ENCODE measurements at places on chromosomes 2 and 18.
A peak's percentile ranks its signal among the peaks of the same experiment; 100 is the strongest.

GRCh38 chr2:197266477-197266876 lies 44.1 kb downstream of the ANKRD44 start:
- DNase-seq: no peak

DNA sequence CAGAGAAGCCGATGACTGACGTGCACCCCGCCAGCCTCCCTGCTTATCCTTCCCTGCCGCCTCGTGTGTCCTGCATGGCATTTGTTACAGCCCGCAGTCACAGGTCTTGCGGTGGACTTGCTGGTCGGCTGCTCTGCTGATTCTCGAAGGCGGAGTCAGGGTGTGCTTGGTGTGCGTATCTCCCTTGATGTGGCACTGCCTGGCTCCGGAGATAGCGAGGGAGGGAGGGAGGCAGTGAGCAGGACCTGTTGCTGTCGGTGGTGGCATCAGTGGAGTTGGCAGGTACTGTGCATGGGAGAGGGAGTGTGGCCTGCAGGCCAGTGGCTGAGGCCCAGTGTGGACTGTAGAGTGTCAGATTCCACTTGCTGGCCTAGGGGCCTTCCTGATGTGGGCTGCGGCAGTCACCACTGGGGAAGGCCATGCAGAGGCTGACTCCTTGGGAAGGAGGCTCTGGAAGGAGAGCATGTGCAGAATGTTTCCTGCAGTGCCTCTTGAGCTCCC lies 198.9 kb downstream of the AGAP1 start:
- DNase-seq: no peak

- no peak for DNase-seq
These were observed 39.1 kb downstream of the RMC1 start for GRCh38 chr18:23542461-23542860.

DNA sequence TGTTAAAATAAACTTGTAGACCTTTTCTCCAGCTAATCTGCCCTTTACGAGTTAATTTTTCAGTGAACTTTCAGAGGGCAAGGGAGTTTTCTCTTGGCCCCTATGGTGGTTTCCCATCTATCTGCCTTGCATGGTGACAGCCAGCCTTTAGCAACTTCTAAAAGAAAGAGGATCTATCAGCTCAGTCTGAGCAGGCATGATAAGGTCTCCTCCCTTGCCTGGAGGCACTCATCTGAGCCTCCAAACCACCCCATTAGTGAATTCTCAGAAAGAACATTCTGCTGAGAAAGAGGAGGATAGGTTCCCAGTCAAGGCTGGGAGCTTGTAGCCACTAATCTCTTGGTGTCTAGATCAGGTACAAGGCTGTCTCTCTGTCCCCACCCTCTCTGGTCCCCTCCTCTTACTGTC lies 10.7 kb upstream of the GYPC start:
- DNase-seq: no peak

DNA sequence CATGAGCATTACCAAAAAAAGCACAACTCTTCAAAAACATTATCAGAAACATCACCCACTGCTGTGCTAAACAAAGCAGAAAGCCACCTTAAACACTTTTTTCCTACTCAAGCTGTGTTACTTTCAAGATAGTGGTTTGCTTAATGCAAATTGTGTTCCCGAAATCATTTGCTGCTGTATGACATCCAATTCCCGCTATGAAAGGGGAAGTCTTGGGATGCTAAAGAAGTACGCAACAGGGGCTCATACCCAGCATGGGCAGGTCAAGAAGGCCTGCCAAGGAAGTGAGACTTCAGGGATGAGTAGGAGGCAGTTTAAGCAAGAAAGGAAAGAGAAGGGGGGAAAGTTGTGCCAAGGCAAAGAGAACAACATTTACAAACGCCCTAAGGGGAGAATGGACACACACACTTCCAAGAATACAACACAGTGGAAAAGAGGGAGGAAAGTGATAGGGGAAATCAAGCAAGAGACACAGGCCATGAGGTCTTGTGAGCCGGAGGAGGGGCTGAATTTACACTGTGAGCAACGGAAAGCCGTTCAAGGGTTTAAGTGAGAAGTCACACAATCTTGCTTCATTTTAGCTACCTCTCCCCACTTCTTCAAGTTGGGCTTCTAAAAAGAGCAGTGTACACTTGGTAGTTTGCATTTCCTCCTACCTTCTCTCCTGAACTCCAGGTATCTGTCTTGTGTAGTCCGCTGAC lies 4.0 kb downstream of the PTPN2 start:
- no peak for DNase-seq

DNA sequence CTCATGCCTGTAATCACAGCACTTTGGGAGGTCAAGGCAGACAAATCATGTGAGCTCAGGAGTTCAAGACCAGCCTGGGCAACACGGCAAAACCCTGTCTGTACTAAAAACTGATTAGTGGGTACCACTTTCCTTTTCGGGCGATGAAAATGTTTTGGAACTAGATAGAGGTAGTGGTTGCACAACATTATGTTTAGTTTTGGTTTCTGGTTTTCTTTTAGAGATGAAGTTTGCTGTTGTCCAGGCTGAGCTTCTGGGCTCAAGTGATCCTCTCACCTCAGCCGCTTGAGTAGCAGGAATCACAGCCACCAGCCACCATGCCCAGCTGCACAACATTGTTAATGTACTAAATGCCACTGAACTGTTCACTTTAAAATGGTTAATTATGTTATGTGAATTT lies 27.6 kb downstream of the AAK1 start:
- DNase-seq: no peak

- DNase-seq: no peak
These were observed 22.1 kb downstream of the GPR39 start for GRCh38 chr2:132438691-132439090.

- DNase-seq: no peak
These were observed 657 bp downstream of the ARL6IP6 start for GRCh38 chr2:152718909-152719645.

- DNase-seq: no peak
These were observed 1644.3 kb upstream of the NXPH2 start for GRCh38 chr2:140424471-140424870.

DNA sequence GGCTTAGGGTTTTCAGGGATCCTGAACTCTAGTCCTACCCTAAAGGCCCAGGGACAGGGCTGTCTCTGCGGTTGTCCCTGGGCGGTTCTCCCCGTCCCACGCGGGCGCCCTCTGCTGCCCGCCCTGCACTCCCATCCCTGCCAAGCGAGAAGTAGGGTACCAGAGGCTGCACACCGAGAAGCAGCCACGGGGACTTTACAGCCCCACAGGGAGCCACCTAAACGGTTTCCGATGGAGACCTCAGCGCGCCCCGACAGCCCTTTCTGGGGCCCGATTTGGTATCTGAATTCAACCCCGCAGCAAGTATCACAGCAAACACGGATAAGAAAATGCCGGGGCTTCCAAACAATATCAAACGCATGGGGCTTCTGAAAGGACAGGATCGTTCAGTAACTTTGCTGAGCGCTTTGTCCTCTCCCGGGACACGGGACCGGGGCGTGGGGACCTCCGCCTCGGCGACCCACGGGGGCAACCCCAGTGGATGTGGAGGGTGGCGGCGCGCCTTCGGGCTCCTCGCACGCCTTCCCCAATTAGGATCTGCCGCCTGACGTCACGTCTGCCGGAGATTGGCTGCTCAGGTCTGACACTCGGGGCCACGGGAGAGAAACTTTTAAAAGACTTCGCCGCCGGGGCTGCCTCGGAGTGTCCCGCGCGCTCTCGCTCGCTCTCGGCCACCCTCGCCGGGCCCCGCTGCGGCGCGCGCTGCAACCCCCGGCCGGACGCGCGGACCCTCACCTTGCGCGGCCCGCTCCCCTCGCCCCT lies at the start of gene LTBP1:
TSS of gene LTBP1 (plus strand) at position 640 of the 762 bp plus-strand sequence. CDS start 372 bp downstream, outside the sequence.
- peak; percentile 36 for DNase-seq

DNA sequence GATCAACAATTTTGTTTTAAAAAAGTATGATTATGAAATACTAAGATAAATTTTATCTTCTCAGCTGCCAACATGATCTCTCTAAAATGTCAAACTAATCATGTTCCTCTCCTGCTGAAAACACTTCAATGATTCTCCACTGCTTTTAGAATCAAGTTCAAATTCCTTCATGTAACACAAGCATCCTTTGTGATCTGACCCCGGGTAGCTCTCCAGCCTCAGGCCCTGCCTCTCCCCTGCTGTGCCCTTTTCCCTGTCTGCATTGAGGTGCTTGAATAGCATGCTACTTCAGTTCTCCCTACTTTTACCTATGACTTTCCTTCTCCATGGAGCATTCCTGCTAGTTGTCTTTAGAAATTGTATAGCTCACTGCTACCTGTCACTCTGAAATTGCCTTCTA lies 274.8 kb downstream of the PDE11A start:
- DNase-seq: no peak

DNA sequence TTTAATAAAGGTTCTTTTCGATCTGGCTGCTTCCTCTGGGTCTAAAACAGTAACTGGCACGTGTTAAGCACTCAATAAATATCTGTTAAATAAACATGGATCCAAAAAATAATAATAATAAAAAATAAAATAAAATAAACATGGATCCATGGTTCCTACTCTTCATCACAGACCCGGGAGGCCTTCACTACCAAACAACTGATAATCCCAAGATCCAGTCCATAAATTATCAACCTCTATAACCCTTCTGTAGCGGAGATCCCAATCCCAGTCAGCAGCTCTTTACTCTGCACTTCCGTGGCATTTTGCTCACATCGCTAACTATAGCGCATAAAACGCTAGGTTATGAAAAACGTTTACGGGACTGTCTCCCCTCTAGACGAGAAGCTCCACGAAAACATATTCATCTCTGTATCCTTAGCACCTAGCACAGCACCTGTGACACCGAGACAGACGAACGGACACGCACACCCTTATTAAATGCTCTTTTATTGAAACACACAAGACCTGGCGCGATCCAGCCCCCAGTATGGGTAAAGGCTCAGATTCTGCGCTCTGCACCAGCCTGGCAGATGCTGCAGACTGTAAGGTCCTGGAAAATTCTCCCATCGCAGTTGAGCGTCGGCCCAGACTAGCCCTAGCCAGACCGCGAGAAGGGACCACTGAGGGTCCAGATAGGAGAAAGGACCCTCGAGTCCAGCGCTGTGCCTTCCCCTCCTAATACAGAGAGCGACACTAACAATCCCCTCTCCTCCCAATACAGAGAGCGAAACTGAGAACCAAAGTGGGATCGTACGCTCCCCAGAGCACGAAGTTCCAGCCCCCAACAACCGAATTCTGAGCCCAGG lies 770 bp downstream of the NBAS start:
- no peak for DNase-seq

DNA sequence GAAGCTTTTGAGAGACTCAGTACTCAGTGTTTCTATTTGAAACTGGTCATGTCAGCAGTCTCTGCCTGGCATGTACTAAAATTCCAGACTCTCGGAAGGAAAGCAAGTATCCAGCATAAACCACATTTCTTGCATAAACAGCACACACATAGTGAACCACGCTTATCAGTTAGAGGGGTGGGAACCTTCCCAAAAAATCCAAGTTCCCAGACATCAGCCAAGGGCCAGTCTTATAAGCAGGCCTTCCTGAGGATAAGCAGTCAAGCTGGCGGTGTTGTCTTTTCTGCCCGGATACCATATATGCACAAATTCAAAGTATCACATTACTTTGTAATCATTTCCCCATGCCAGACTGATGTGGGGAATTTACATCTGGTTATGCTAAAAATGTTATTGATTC lies 73.6 kb downstream of the ST6GAL2 start:
- no peak for DNase-seq

GRCh38 chr18:21300035-21300907 lies 58.2 kb downstream of the GREB1L start:
- DNase-seq: no peak

GRCh38 chr2:72813841-72814240 lies 12.0 kb downstream of the EXOC6B start:
- no peak for DNase-seq

DNA sequence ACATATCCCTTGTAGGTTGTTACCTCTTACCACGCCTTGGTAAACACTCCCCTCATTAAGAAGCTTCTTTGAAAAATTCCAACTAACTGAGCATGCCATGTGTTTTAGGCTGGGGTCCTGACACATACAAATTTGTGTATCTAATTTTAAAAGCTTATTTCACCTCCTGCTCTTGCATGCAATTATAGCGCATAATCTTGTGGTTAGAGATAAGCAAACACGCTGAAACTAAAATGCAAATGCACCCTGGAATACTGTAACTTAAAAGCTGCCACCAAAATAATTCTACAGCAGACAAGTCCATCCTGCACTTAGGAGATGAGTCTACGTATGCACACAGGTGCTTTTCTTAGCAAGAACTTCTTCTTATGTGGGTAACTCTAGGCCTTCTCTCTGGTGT lies 990.2 kb downstream of the TSN start:
- no peak for DNase-seq

DNA sequence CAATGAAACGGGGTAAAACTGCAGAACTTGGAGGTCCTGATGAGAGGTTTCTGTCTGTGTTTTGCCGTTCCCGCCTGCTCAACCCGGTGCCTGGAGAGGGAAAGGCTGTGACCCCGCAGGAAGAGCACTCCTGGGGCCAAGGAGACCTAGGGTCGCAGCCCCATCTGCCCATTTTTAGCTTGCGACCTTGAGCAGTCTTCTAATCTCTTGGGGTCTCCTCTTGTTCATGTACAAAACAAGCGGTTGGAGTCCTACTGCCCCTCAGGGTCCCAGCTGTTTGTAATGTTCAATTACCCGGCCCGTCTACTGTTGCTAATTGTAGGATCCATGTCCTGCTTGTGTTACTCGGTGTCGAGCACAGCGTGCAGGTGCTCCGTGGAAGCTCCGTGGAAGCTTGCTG lies 104.5 kb downstream of the PTGR3 start:
- DNase-seq: no peak

GRCh38 chr2:43576981-43577892 lies 18.6 kb downstream of the THADA start:
- DNase-seq: no peak

DNA sequence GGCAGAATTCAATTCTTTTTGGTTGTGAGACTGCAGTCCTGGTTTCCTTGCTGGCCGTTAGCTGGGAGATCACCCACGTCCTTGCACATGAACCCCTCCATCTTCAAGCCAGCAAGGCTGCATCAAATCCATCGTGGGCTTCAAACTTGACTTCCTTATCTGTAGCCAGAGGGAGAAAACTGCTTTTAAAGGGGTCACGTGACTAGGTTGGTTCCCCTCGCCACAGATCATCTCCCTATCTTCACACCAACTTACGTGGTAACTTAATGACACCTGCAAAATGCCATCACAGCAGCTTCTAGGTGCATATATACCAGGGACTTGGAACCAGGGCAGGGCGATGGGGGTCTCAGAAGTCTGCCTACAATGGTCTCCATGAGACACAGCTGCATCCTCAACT lies 169.5 kb downstream of the MTCL1 start:
- DNase-seq: no peak

DNA sequence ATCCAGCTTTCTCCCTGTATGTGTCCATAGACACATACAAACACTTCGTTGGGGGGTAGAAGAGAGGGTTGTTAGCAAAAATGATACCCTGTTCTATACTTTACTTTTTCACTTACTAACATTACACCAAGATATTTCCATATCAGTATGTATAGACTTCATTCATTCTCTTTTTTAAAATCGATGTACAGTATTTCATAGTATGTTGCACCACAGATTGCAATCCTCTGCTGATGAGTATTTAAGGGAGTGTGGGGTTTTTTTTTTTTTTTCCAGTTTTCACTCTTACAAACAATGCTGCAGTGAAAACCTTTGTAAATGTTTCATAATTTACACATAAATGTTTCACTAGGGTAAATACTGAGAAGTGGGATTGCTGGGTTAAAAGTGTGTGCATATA lies 402.3 kb downstream of the LRATD1 start:
- no peak for DNase-seq

- DNase-seq: peak; percentile 51
These were observed 4.0 kb downstream of the ID2 start for GRCh38 chr2:8685697-8686358.
